Stimulated activated CD8-positive, alpha-beta memory T cell treated with anti-CD3 and anti-CD28 coated beads, Interleukin-4, amount 100 ng/mL, for 1 hour (primary cell): ENCODE measurements at places on chromosomes 7 and 10.

DNA sequence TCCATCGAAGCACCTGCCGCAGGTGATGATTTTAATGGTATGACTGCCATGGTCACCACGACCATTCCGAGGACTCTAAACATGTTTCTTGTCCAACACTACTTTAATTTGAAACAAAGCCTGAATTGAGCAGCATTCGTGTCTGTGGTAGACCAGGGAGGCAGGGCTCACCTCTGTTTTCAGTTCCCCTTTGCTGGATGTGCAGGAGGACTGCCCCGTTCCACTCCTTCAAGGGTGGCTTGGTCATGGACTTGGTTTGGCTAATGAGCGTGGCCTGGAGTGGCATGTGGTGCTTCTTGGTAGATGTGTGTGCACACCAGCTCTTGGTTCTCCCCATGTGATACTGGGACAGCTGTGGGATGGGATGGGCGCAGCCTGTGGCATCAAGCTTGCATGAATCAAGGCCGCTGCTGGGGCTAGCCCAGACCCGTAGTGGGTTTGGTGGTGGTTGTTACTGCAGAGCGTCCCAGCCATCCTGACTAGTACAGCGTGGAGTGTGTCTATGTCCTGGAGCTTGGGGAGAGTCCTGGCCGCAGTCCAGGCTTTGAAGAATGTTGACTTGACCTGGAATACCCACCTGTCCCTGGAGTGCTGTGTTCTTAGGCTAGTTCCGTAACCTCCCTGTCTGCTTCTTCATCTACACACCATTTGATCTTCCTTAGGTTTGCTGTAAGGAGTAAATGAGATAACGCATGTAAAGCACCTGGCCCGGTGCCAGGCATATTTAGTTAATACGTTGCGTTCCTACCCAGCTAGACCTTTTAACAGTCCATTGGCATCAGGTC, 34.8 kb downstream of the MGMT start:
- no peak for DNase-seq

GRCh38 chr7:140676306-140676705, 3.6 kb downstream of the ADCK2 start:
- no peak for DNase-seq

DNA sequence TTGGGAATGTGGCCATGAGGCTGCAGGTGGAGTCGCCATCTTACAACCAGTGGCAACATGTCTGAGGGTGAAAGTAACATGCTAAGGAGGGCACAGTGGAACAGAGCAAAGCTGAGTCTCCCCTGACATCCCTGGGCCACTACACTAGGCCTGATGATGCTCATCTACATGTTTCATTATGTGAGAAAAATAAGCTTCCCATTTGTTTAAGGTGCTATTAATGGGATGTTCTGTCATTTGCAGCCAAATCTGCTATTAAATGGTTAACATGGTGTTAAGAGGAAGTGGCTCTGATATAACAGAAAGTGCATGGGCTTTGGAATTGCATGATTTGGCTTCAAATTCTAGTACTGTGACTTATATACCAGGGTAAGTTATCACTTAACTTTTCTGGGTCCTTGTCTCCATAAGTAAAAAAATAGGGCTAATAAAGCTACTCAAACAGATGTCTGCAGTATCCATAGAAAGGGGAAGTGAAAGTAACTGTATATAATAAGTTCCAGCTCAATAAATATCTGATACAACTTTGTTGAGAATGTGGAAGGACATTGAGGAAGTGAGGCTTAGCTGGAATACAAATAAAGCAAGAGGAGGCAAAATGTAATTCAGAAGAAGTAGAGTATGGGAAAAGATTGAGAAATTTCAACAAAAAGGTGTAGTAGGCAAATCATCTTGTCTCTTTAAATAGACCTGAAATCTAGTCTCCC, 158.9 kb downstream of the RTKN2 start:
- no peak for DNase-seq

GRCh38 chr10:54900584-54900983, 99.6 kb upstream of the PCDH15 start:
- no peak for DNase-seq

DNA sequence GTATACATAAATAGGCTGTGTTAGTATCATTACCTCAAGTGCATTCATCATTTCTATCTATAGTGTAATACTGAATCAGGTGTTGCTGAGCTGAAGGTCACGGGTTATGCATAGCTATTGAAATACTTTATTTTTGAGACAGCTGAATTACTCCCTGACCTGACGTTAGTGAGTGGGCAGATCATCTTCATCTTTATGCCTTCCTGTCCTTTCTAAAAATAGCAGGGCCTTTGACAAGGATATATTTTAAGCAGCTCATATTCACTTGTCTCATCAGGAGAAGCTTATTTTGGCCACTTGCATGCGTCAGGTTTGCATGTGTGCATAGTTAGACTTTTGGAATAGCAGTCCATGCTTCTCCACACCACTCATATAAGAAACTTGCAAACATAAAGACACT, 63.6 kb upstream of the DKK1 start:
- DNase-seq: no peak

DNA sequence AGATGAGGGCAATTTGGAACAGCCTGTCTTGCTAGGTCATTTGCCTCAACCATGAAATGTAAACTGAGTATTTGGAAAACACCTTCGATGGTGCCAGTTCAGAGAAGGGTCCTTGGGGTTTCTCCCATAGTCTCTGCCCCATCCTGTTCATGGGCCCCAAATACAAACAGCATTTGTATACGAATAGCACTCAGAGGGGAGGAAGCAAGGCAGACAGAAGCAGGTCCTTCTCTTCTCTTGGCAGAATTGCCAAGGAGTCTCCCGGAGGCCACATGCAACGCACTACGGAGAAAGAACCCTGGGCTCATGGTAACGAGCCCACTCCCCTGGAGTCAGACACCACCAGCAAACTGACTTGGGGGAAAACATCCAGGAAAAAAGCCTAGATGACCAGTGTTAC, 162.1 kb downstream of the RAB11FIP2 start:
- DNase-seq: no peak

- DNase-seq: no peak
Measured at GRCh38 chr7:102421706-102422240, 11.6 kb upstream of the ORAI2 start.
